MV-4-11 (cell line): ENCODE measurements at places on chromosomes 1 and 21.

DNA sequence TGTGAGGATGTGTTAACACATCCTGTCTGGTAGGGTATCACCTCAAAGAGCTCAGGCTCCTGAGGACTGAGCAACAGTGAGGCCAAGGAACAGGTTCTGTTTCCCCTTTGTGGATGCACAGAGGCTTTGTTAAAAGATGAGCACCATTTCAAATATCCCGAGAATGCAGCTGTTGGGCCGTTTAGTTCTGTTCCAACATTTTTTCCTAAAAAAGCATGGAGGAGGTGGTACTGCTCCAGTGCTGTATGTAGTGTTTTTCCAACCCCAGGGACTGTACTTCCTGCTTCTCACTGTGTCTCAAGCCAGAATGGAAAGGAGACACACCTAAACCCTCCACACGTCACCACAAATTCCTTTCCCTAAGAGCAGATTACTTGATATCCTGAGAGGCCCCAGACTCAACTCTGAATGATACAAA, 53.8 kb upstream of the BCL10 start:
- no peak for DNase-seq

GRCh38 chr1:151680826-151681225, 35.8 kb downstream of the CELF3 start:
- no peak for DNase-seq

GRCh38 chr1:10635085-10635896, 160.5 kb downstream of the PEX14 start:
- DNase-seq, result peak; percentile 55

DNA sequence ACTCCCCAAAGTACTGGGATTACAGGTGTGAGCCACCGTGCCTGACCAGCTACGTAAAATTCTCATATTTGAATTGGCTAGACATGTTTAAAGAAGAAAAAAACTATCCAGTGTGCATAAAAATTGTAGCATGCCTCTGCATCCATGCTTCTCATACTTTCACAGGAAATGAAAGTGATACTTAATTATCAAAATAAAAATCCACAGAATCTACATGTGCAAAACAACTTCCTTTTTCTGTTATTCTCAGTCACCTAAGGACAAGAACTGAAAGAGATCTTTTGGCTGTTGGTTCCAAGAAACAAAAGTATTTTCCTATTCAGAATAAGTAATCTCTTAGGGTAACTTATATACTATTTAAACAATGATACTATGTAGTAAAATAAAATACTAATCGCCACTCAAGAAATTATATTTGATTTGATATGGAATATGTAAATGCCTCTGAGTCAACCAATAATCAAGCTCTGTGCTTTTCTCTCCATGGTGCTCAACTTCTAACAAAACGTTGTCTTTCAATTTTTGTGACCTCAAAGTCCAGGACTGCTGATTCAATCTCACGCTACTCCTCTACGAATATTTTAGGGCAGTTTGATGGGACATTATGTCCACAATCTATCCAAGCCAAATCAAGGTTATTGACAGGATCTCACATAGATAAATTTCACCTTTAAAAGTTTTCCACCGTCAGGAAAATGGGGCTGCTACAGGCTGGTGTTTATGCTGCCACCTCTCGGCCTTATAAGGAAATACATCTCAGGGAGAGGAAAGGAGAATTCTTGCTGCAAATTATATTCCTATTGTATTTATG, 102.7 kb downstream of the ZNF281 start:
- DNase-seq, result peak; percentile 65

DNA sequence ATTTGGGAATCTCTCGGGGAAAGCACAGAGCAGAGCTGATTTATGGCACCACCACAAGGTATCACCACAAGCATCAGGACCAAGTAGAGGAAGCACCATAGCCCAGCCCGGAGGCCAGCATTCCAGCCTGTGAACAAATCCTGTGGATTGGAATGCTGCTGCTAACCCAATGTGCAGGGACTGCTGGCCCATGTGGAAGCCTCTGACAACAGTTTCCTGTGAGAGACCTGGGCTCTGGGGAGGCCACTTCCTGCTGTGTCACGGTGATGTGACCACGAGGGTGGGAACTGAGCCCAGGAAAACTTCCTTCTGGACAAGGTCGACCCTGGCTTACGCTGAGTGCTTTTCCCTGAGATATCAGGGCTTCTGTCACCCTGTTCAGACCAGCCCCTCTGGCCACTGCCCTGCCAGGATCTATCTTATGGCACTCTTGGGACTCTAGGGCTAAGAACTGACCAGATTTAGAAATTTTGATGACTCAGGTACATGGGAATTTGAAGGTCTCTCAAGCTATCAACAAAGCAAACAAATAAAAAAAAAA, 88.3 kb upstream of the NGF start:
- no peak for DNase-seq

DNA sequence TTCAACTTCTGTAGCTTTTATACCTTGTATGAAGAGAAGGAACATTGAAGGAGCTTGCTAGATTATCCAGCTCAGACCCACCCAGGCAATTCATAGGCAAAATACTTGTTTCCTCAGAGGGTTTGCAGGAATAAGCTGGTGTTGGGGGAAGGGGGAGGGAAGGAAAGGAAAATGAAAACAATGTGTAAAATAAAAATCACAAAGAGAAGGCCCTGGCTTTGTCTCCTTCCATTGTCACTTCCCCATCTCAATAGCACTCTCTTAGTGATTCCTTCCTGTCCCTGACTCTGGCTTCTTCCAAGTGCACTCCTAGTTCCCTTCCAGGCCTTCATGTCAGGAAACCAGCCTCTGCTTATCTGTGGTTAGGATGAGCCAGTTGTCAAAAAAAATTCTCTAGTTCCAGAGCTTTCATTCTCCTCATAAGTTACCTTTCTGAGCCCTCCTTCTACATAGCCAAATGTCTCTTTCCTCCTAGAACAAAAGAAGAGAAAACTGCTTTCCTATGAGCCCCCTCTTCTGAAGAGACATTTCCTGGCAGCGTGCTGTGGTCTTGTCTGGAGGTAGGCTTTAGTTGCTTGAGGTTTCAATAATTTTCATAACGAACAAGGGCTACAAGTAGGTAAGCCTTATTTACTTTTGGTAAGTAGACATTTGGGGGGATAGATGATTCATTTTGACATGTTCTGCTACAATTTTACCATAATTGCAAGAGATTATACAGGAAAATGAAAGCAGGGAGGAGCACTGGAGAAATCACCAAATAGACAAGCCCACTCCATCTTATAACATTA, 45.7 kb downstream of the FASLG start:
- DNase-seq, result peak; percentile 25

GRCh38 chr1:169024800-169025271, 81.7 kb upstream of the ATP1B1 start:
- DNase-seq, result no peak

DNA sequence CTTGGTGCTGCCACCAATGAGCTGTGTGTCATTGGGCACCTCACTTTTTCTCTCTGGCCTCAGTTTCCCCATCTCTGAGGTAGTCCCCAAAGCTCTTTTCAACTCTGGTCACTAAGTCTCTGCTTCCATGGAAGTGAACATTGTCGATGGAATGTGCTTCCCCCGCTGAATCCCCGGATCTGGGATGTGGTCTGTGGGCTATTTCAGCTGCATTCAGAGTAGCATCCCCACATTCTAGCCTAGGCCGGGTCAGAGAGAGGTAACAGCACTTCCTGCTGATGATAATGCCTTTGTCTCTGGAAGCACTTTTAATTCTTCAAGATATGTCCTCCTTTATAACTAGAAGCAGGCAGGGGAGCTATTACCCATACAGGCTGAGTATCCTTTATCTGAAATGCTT, 29.8 kb downstream of the RASSF5 start:
- DNase-seq, result no peak

- no peak for DNase-seq
These were observed 440.5 kb downstream of the GPATCH2 start for GRCh38 chr1:217190359-217190758.

DNA sequence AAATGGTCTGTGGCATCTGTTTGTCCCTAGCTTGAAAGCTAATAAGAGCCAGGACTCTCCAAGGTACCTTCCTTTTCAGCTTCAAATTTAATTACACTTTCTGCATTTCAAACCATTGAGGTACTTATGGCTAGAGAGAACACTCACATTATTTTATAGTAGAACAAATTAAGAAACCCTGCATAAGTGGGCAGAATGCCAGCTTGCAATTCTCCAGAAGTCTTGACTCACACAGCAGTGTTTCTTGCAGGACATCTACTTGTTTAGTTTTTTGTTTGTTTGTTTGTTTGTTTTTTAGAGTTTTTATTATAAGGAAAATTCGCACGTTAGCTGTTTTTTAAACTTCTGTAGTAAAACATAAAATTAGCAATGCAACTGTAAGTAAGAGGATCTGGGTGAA, 397.2 kb downstream of the NEGR1 start:
- DNase-seq, result peak; percentile 9

DNA sequence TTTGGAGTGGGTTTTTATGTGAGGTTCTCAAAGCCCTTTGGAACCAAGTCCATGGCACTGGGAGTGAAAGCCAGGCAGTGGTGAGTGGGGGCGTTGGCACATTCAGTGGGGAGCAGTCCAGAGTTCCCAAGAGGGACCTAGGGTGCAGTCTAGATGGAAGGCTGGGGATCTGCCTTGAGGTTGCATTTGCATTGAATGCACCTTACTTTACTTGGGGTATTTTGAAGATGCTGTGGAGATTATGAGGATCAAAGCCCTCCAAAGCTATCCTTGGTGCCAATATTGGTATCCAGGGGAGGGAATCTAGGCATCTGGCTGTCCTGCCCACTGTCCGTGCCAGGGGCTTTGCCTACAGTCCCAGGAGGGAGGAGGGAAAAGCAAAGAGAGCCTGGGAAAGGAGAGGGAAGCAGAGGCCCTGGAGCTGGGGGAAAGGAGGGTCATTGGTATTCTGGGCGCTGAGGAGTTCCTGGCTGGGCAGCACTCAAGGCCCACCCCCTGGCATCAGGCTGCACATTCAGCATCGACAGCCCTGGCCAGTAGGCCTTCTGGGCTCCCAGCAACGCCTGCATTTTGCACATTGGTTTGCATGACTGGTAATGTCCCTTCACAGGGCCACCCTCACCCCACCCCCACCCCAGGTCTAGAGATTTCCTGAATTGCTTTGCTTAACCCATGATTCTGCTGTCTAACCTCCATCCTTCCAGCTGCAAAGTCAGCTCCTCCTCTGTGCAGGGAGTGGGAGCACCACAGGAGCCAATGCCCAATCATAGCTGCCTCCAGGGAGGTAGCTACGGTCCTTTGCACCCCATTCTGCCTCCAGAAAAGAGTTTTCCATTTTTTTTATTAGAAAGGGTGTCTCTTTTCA, 843 bp upstream of the BCAN start:
- no peak for DNase-seq

GRCh38 chr1:42143896-42144710, 9.1 kb upstream of the GUCA2B start:
- no peak for DNase-seq

GRCh38 chr1:30765556-30766434, 8.2 kb upstream of the LAPTM5 start:
- no peak for DNase-seq

DNA sequence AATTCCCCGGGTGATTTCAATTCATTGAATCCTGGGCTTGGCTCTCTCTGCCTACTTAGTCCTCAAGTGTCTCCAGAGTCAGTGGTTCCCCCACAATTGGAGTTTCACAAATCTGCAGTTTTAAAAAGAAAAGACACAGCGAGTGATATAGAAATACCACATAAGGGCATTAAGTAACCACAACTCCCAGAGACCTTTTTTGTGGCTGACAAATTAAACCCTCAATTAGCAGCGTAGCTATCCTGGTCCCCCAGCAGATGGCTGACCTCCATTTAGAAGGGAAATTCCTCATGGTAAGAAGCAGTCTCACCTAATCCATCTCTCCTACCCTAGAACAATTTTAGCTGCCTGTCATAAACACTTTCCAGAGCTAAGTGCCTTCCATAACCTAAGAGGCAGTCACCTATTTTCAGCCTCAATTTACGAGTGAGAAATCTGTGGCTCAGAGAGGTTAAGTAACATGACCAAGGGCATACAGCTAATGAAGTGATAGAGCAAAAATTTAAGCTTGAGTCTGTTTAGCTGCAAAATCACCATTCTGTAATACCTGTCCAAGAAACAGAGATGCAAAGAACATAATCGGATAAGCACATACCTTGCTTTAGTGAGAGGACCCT, 56.0 kb upstream of the NBPF3 start:
- no peak for DNase-seq

GRCh38 chr1:184017306-184017705, 20.2 kb downstream of the COLGALT2 start:
- DNase-seq, result peak; percentile 85

DNA sequence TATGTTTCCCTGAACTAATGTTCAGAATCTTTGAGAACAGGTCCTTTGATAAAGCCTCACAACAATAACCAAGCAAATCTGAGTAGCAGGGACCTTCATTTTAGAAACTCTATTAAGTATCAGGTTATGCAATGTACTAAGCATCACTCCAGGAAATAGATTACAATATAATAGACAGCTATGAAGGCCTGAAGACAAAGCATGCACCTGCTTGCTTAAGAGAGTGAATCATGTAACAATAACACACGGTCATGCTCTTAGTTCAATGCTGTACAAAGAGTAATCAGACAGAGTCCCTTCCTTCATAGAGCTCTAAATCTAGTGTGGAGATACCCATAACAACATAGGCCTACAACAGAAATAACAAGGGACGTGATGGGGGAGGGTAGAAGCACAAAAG, 8.1 kb upstream of the CMPK1 start:
- DNase-seq, result no peak

DNA sequence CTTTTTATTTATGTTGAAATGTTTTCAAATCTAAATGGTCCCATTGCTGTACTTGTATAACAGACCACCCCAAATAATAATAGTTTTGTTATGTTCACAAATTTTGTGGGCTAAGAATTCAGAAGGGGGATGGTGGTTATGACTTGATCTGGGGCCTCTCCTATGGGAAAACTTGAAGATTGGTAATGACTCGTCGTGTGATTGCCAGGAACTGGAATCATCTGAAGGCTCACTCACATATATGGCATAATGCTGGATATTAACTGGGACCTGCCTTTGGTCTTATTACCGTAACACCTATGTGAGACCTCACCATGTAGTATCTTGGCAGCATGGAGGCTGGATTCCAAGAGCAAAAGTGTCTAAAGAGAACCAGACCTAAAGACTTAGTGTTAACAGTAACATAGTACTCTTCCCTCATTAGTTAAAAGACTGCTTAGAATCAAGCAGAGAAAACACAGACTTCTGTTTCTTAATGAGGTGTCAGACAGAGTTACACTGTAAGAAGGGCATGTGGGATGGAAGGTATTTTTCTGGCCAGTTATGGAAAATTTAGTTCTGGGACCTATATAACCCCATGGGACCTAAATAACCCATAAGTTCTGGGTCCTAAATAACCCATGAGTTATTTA, 11.9 kb downstream of the LYPLAL1 start:
- no peak for DNase-seq

DNA sequence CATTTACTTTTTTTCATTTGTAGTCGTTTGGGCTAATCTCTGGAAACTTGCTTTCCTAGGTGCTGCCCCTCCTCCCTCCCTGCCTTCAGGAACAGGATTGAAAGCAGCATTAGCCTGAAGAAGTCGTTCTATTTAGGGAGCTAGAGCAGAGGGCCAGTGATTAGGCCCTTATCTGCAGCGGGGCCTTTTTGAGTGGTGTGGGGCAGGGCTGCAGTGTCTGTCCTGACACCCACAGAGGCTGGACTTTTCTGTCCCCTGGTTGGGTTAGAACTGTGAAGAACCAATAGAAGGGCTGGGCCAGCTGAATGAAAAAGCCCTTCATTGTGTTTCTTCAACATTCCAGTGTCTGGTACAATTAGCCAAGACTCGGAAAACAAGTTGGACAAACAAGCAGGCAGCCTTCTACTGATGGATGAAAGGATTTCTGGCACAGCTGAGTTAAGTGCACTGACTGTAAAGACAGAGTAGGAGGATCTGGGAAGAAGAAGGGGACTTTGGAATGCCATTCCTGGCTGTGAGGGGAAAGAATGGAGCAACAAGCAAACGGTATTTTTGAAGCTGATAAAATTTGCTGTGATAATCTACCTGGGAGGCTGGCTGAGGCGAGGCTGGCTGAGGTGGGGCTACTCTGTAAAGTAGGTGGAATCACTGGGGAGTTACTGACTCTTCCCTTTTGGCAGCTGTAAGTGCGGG, 9.7 kb downstream of the MACF1 start:
- no peak for DNase-seq
